Stimulated activated CD8-positive, alpha-beta memory T cell treated with anti-CD3 and anti-CD28 coated beads, Interleukin-12 subunit alpha, Interleukin-12 subunit beta, amount 100 ng/mL, for 1 hour (primary cell): ENCODE measurements at places on chromosomes 6 and 20.

- DNase-seq, result no peak
These were observed 411.7 kb upstream of the SOX4 start for GRCh38 chr6:21181866-21182265.

- no peak for DNase-seq
These were observed 35.7 kb downstream of the UBR2 start for GRCh38 chr6:42599558-42599957.

- DNase-seq, result no peak
These were observed 74.3 kb downstream of the SLX4IP start for GRCh38 chr20:10509376-10509775.

GRCh38 chr6:31464252-31465184 is 33.4 kb upstream of the MICB start:
- no peak for DNase-seq

DNA sequence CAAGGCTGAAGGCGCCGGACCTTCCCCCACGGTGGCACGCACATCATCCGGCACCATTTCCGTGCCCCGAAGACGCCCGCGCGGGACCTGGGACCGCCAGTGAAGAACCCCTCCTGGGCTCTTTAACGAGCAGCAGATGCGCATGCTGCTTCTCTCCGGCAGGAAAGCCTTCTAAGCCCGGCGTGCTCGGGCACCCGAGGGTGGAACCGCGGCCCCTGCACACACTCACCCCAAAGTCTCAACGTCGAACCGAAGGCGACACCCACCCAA is 240 bp downstream of the FOXQ1 start:
- DNase-seq, result no peak

GRCh38 chr20:50020288-50020687 is 37.5 kb downstream of the SNAI1 start:
- no peak for DNase-seq

- no peak for DNase-seq
These were observed 146.1 kb downstream of the LMBRD1 start for GRCh38 chr6:69650703-69651102.

GRCh38 chr6:111871725-111872400 is 1.4 kb downstream of the FYN start:
- DNase-seq, result no peak

DNA sequence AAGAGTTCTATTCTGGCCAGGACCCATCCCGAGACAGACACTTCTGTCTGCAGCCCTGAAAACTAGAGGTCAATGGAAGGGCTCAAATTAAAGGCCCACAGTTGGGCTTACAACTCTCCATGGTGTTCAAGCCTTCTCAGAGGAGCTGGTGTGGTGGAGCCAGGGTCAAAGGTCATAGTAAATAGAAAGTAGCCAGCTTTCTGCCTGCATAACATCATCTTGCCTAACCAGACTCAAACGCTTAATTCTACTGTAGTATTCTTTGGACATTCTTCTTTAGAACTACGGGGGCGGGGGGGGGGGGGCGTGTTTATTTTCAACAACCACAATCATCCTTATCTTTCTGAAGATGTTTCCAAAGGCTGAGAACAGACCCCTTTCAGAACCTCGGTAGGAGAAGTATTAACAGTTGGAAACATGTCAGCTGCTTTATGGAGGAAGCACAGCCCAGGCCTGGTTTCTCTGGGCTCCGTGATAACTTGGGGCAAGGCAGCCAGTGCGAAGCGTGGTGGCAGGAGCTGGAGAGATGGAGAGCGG is 1.5 kb upstream of the RREB1 start:
- DNase-seq, result no peak

DNA sequence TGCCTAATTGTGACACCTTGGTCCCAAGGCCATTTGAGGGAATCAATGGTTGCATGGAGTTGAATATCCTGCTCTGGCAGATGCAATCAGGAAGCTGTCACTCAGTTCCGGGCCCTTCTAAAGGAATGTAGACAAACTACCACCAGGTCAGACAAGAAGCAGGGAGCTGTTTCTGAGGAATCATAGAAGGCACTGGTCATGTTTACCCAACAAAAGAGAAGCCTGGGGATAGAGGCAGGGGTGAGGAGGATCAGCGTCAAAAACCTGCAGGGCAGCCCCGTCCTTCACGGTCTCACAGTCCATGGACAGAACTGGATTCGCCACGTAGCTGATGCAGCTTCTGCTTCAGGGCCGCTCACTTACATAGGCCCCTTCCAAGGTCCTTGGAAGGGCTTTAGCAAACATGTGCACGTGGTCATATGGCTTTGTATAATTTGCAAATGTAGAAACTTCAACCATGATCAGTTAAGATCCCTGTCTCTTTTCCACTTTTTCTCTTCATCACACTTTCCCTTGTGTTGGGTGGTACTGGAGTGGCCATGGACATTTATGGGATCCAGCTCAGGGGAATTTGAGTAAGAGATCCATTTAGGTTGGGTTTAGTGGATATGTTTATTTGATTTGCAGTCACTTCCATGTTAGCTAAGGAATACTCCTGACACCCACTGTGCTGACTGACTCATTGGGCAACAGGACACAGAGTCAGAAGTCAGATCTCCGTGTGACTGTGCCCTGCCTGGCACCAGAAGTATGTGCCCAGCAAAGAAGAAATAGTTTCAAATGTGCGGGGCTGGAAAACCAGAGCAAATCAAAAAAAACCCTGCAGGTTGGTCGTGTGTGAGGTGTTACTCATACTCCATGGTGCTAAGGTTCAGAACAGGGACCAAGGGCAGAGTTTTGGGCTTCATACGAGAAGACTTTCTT is 60.0 kb upstream of the ZFAND3 start:
- DNase-seq, result no peak

- DNase-seq, result no peak
These were observed 93.6 kb upstream of the ADGRF1 start for GRCh38 chr6:47135772-47136171.

DNA sequence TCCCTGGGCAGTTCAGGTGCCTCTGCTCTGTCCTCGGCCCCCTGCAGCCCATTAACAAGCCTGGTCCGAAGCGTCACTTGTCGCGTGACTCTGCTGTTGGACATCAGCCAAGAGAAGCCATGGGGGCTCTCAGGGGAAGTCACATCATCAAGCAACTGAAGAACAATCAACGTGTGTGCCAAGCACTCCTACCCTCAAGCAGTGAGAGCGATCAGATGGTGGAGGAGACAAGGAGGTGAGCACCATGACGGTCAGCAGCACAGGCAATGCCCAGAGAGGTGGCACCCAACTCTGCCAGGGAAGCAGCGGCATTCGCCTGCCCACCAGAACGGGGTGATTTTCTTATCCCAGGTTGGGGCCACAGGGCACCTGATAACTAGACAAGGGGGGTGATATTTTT is 132.7 kb downstream of the AGPAT4 start:
- no peak for DNase-seq

GRCh38 chr20:11271319-11271718 is 597.5 kb upstream of the JAG1 start:
- no peak for DNase-seq

DNA sequence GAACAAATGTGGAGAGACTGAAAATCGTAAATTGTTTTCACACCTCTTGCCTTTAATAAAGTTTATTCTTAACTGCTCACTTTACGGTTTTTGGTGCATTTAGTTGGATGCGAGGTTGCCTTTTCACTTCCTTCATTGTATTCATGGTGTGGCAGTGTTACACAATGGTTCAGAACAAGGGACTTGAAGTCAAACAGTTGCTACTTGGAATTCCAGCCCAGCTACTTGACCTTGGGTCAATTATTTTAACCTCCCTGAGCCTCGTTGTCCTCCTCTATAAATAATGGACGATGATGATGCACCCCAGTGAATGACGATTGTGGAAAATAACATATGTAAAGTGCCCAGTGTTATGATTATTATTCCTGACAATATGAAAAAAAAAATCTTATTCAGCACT is 72.3 kb downstream of the CARMIL1 start:
- no peak for DNase-seq

GRCh38 chr20:346640-347316 is at the start of gene NRSN2:
TSS of gene NRSN2 (plus strand) at chr20:347111. CDS start at chr20:349644, 2,533 bp downstream.
- no peak for DNase-seq

- no peak for DNase-seq
These were observed 68.2 kb downstream of the TBC1D7 start for GRCh38 chr6:13260101-13260598.

DNA sequence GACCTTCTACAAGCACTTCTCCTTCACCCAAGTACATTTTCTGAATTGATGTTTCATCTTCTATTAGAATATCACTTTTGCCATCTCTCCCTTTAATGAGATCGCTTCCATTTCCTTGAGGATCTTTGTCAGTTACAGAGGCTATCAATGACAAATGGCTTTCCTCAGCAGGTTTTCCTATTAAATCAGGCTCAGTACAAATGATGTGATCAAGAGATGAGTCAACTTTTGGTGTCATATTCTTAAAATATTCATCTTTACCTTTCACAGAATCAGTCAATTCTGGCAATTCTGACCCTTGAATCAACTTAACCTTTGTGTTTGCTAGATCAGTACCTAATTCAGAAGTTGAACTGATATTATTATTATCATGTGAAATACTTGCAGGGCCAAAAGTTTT is 37.3 kb downstream of the DST start:
- DNase-seq, result no peak

DNA sequence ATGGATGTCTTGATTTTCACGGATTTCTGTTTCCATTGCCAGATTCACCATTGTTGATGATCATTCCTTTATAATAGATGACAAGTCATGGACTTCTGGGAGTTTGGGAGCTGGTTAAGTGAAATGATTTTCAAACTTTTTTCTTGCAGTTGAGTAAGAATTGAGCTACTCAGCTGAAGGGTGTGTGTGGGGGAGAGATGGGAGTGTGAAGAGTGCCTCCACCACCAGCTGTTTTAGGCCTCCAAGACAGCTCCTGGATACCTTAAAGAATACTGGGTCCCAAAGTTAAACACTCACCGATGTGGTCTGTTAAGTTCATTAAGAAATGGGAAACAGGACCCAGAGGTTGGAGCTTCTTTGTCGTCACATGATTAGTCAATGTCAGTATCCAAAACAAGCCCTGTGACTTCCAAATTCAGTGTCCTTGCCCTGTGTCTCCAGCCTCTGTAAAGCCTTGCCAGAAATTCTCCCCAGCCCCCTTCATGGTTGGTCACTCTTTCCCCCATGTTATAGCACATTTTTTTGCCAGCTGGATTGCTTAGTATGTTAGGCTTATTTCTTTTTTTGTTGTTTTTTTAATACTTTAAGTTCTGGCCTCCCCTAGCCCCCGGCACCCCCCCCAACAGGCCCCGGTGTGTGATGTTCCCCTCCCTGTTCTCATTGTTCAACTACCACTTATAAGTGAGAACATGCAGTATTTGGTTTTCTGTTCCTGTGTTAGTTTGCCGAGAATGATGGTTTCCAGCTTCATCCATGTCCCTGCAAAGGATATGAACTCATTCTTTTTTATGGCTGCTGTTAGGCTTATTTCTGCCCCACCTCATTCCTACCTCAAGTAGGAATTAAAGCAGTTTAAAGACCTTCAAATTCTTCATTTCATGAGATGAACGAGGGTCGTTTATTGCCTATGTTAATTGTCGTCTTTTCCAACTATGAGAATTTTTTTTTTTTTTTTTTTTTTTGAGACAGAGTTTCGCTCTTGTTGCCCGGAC is 26.9 kb downstream of the BICRAL start:
- no peak for DNase-seq

DNA sequence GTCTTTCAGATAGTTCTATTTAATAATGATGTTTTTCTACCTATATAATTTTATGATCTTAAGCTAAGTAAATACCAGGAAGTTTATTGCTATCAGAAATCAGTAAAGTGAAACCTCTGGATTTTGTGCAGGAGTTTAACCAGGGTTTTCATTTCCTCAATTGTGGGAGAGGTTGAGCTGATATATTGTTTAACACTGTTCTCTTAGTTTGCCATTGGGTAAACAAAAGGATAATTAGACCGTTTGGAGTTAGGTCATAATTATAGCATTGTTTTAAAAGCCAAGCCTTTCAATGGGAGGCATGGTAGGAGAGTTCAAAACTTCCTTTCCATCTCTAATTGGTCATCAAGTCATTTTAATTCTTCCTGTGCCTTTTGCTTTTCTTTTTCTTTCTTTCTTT is 58.7 kb downstream of the STXBP5 start:
- no peak for DNase-seq

DNA sequence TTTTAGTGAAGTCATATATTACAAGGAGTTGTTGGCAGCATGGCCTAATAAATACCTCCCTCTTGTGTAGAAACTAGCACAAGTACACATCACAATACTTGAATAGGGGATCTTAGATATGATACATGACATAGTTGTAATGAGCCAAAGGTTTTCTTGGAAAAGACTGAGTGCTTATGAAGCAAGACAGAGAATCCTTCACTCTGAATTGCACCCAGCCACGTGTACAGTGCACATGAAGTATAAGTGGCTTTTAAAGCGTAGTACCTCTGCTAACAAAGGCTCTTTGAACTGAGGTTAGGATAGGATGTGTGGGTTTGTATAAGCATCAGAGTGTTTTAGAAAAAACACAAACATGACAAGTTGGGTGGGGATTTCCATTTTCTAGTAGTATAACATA is 145.5 kb upstream of the STMND1 start:
- no peak for DNase-seq

- no peak for DNase-seq
These were observed 67.5 kb upstream of the COL21A1 start for GRCh38 chr6:56314683-56315523.

DNA sequence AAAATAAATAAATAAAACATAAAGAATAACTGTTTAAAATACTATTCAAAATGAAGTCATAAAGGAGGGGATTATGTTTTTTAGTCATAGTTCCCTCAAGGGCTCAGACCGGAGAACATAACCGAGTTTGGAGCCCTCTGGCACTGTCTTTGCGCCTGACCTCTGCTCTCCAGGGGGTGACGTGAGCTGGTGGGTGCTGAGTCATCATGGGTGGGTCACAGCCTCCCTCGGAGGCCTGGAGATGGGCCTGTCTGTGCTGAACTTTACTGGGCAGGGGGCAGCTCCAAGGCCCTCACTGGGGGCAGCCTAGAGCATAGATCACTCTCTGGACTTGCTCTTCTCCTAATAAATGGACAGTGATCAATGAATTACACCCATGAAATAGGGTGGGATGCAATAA is 3.1 kb upstream of the MAVS start:
- DNase-seq, result no peak

DNA sequence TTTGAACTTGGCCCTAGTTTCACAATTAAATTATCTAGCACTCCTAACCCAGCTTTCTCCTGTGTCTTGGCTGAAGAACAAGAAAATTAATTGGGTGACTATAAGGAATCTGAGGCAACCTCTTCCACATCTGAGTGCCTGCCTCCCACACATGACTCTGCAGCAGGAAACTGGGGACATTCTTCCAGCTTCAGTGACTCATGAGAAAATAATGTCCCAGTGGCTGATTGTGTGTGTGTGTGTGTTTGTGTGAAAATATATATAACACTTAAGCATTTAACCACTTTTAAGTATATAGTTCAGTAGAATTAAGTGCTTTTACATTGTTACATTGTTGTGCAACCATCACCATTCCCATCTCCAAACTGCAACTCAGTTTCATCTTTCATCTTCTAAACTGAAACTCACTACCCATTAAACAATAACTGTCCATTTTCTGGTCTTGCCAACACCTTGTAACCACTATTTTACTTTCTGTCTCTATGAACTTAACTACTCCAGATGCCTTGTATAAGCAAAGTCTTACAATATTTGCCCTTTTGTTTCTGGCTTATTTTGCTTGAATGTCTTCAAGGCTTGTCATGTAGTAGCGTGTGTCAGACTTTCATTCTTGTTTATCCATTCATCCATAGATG is 8.7 kb downstream of the TRIM38 start:
- DNase-seq, result no peak

- DNase-seq, result no peak
These were observed 79.2 kb downstream of the CBFA2T2 start for GRCh38 chr20:33568868-33569801.
